Activated T-helper 9 cell treated with anti-CD3 and anti-CD28 coated beads, Interleukin-2, amount 50 U/mL, for 16 hours (primary cell): ENCODE measurements at places on chromosomes 11 and 22.

DNA sequence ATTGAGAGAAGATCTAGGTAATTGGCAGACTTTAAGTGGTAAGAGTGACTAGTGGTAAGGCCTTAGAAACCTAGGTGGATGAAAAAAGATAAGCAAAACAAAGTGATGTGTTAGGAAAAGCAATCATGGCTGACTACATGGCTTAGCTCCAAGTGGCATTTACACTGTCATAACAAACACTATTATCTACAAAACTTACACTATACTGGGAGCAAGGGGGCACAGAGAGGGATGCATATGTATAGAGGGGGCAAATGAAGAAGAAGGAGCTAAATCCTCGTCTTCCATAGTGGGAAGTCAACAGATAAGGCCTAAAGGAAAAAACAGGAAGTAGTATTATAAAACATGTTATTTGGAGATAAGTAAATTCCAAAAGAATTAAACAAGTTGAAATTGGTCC, 32.5 kb downstream of the ADORA2A start:
- DNase-seq = no peak

DNA sequence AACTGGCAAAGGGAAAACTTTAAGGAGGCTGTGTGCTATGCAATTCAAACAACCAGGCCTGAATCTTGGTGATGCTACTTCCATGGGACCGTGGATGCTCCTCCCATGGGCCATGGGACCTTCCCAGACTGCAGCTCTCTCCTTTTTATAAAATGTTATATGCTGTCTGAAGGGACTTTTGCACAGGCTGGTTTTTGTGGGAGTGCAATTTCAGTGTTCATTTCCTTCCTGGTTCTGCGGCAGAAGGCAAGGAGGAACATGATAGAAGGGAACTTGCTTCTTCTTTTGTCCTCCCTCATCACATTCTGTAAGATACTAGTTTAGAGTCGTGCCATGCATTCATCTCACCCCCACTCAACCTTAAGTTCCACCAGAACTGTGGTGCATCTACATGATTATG, 68.9 kb downstream of the C11orf58 start:
- no peak for DNase-seq

GRCh38 chr22:38762551-38762983, 6.8 kb upstream of the SUN2 start:
- no peak for DNase-seq

- no peak for DNase-seq
Measured at GRCh38 chr11:2395211-2395730, 5.3 kb upstream of the TSSC4 start.

DNA sequence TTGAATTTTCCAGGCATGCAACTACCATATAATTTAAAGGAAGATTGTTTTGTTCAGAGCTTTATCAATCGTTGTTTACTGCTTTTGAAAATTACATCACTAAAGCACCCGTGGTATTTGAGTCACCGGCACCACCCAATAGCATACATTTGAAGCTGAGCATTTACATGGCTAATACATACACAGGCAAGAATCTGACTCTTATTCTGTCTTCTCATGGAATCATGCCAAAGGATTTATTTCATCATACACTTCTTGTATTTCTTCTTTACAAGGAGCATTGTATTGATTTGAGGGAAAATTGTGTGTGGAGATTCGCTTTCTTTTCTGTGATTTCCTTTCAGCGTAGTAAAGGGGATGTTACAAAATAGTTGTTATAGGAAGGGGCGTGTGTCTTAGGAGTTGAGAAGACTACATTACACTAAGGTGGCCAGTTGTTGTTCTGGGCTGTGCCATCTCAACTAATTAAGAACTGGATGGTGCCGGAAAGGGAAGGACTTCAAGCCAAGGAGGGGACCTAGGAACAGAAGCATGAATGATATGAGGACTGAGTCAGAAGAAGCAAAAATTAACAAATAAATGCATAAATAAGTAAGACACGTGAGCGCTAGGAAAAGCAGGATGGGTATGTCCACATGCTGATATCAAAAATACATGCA, 12.9 kb upstream of the CD3E start:
- DNase-seq = no peak

DNA sequence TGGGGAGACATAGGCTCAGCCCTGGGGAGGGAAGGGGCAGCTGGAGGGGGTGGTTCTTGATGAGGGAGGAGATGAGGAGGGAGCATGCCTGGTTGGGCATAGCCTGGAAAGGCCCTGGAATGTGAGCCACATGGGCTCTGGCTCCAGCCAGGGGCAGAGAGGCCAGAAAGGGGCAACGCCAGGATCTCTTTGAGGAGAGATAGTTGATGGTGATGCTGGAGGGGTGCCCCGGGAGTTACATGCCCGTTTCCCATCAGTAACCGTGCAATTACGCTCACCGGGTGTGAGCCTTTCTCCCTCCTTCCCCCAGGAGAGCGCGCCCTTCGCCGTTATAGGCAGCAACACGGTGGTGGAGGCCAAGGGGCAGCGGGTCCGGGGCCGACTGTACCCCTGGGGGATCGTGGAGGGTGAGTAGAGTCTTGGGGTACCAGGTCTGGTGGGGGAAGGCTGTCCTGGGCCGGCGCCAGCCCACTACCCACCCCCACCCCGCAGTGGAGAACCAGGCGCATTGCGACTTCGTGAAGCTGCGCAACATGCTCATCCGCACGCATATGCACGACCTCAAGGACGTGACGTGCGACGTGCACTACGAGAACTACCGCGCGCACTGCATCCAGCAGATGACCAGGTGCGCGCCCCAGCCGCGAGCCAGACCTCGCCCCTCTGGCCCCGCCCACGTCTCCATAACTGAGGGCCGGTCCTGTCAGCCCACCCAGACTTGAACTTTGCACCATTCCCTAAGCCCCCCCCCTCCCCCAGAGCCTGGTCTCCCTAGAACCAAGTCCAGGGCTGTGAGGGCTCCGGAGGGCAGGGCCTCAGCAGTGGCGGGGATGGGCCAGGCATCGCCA, 1.8 kb upstream of the GP1BB start:
- no peak for DNase-seq

- no peak for DNase-seq
Measured at GRCh38 chr11:117809236-117810055, 12.4 kb upstream of the DSCAML1 start.

DNA sequence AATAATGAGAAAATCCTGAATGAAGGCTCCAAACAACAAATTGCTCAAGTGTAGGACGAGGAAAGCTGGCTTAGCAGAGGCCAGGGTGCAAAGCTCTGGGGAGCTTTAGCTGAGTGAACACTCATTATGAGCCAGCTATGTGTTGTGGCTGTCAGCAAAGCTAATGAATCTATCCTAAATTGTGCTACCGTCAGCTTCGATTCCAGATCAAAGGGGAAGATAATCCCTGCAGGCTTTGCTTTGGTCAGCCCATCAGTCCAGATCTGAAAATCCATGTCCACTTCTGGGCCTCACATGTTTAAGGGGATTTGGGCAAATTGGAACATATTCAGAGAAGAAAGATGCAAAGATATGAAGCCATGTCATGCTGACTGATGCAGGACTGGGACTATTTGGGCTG, 180.9 kb upstream of the ZBED5 start:
- no peak for DNase-seq

- no peak for DNase-seq
Measured at GRCh38 chr22:22903355-22903777, 15.8 kb downstream of the IGLL5 start.

DNA sequence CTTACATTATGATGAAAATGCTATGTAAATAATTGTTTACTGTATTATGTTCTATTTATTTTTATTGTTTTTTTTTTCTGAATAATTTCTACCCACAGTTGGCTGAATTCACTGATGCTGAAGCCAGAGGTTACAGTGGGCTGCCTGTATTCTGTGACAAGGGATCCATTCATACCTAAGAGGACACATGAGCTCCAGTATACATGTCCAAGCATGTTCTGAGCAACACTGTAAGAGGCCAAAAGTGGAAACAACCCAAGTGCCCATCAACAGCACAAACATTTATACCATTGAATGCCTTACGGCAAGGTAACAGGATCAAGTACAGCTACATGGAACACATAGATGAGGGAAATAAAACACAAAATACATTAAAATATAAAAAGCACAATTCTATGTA, 1.4 kb upstream of the SRSF8 start:
- no peak for DNase-seq

DNA sequence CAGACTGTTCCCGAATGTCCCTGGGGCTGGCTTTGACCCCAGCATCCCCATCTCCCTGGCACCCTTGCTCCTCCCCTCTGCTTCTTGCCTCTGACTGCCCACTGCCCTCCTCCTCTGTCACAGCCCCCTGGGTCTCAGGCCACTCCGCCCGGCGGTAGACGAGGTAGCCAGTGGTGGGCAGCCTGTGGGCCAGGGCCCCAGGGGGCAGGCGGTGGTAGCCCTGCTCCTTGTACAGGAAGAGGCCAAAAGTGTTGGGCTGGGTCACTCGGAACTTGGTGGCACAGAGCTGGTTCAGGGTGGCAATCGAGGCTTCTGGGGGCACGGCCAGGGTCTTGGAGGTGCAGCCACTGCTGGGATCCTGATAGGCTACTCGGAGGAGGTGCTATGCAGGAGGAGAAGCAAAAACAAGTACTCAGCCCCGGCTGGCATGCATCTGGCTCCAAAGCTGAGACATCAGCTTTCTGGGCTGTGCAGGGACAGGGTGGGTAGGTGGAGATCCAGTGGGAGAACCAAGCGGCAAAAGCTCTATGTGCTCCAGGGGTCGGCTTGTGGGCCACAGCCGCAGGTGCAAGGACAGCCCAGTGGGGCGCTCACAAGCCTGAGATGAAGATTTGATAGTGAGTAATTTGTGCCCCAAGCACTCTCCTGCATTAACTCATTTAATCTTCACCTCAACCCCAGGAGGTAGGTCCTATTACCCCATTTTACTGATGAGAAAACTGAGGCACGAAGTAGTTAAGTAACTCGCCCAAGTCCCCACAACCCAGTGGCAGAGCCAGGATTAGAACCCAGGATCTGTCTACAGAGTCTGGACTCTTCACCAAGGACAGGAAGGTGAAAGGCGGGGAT, 3.6 kb downstream of the RIN1 start:
- no peak for DNase-seq

- DNase-seq = no peak
Measured at GRCh38 chr11:7936615-7937014, 4.9 kb downstream of the OR10A3 start.

GRCh38 chr11:105520706-105521345, 89.0 kb upstream of the GRIA4 start:
- no peak for DNase-seq

- no peak for DNase-seq
Measured at GRCh38 chr11:75242722-75243600, 2.4 kb downstream of the TPBGL start.

- no peak for DNase-seq
Measured at GRCh38 chr11:28922386-28922981, 814.3 kb downstream of the METTL15 start.

GRCh38 chr11:128691802-128692752, 1.8 kb upstream of the FLI1 start:
- no peak for DNase-seq

DNA sequence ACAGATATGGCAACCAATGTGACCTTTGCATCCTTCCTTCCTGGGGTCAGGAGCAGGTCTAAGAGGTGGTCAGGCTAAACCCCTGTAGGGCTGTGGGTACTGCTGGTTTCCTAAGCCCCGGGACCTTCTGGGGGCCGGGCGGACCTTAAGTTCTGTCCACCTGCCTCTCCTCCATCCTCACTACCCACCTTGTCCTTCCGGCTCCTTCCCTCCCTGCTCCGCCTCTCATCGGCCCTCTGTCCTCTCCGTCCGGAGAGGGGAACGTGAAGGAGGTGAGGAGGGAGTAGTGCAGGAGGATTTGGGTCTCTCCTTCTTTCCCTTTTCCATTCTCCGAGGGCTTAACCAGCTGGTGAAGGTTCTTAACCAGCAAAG, 28.3 kb upstream of the PARVB start:
- DNase-seq = no peak

DNA sequence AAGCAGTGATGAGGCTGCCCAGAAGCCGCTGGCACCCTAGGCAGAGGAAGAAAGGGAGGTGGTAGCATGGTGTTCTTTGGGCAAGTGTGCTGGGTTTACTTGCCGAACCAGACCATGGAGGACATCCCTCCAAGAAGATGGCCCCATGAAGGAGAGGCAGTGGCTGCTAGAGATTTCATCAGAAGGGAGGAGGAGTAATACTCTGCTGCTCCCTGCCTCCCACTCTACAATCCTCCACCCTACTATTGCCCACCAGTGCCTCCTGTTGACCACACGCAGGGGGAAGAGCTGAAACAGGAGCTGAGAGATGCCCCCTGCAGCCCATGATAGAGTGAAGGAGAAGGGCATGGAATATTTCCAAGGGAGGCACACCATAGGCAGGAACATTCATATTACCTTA, 51.0 kb upstream of the PRSS23 start:
- DNase-seq = no peak

DNA sequence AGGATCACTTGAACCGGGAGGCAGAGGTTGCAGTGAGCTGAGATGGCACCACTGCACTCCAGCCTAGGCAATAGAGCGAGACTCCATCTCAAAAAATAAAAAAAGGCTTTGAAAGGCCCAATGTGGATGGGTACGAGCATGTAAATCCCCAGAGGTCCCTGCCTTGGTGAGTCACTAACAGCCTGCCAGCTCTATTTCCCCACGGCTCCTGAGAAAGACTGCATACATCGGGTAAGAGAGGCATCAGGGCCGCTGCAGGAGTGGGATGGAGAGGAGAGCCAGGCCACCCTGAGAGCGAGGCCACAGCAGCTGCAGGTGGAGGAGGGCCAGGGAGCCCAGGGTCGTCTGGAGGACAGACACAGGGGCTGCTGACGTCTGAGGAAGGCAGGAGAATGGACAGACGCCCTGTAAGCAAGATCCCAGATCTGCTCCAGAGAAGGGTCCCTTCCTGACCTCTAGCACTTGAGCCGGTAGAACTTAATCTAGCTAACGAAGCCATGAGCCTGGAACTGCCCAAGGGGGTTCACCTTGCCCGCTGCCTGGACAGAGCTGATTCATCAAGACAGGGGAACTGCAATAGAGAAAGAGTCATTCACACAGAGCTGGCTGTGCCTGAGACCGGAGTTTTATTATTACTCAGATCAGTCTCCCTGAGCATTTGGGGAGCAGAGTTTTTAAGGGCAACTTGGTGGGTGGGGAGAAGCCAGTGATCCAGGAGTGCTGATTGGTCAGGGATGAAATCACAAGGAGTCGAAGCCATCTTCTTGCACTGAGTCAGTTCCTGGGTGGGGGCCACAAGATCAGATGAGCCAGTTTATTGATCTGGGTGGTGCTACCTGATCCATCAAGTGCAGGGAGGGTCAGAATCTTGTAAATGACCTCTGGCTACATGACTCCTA, 5.1 kb upstream of the KRTAP5-9 start:
- no peak for DNase-seq

GRCh38 chr11:76292583-76293188, 86.4 kb upstream of the WNT11 start:
- no peak for DNase-seq

DNA sequence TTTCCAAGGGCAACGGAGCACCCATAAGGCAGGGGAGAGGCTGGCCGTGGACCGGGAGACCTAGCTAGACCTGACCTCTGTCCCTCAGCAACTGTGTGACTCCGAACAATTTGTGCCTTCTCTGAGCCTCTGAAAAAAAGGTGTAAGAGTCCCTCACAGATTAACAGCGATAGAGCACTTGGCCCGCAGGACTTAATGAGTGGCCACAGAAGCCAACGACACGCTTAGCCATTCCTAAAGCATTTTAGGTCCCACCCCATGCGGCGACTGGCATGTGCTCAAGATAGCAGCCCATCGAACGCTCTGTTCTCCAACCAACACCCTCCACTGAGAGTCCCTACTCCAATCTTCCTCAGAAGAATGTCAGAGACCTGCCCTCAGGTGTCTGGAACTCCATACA, 1.5 kb downstream of the SULT4A1 start:
- no peak for DNase-seq
